ENCODE measurements at places on chromosomes 3 and 15. TPM values are rescaled to one million over a fixed set of nuclear protein-coding genes. Genes with fewer than 3 reads are reported as not detected.
A peak's percentile ranks its signal among the peaks of the same experiment; 100 is the strongest.

DNA sequence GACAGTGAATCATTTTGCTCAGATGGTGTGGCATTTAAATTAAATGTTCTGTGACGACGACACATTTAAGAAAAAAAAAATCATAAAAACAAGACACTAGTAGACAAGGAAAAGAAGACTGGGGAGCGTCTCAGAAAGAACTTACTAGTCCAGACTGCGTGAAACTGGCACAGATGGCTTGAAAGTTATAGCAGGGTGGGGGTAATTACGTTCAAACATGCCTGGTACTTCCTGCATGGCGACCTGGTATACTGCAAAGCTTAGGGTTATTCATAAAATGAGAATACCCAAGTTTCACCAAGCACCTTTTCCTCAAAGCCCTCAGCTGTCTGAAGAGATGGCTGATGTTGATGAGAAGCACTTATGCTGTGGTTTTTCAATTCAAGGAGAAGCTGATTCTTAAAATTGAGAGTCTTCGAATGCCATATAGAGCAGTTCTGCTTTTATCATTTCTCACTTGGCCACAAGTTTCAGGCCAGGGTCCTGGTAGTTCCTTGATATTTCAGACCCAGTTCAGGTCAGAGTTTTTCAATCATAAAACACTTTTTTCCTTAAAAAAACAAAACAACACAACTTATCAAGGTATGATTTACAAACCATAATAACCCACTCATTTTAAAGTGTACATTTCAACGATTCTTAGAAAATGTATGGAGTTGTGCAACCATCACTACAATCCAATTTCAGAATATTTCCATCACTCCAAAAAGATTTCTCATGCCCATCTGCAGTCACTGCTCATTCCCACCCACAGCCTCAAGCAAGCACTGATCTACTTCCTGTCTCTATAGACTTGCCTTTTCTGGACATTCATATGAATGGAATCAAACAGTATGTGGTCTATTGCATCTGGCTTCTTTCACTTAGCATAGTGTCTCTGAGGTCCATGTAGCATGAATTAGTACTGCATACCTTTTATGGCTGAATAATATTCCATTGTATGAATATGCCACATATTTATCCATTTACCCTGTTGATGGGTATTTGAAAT is 24.7 kb downstream of the PCOLCE2 start:
- H3K27me3 ChIP-seq = no peaks in the 10 kb centered on the region
- no peaks in the 10 kb centered on the region for H3K4me1 ChIP-seq
- H3K4me3 ChIP-seq = no peak overlapping the region
- no peaks in the 10 kb centered on the region for H3K36me3 ChIP-seq
- DNase-seq = no peak

RAB43 gene
- 24.6 TPM for total RNA-seq

GRCh38 chr3:346186-346585 is 149.6 kb downstream of the CHL1 start:
- H3K4me1 ChIP-seq = no peaks in the 10 kb centered on the region
- DNase-seq = no peak
- H3K4me3 ChIP-seq = no peak overlapping the region
- H3K27ac ChIP-seq = no peak overlapping the region
- H3K27me3 ChIP-seq = no peaks in the 10 kb centered on the region
- H3K36me3 ChIP-seq = no peaks in the 10 kb centered on the region

DNA sequence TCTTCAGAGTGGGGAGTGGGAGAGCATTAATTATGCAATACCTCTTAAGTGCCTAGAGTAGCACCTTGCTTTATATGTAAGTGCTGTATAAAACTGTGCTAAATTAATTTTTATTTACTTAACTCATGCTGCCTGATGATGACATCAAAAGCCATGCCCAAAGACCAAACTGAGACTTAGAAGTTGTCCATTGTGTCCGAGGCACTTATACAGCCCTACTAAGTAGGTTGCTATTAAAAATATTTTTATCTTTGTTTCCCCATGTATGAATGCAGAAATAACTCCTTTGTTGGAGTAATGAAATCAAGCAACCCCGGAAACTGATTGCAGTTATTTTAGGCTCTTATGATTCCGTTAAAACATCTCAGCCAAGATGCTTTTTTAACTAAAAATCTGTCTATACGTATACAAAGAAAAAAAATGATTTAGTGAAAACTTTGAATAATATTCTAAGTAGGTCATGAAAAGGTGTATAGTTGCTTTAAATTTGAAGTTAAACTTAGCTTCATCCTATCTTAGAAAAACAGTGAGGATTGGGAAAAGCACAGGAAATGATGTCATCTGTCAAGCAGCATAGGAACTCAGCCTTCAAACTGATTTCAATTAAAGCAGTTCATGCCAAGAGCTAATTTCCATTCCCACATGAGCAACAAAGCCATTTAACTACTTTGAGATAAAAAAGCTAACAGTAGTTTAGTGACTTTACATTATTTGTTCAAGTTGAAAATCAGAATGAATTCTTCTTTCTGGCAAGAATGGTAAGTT is 43.0 kb downstream of the FBN1 start:
- no peak overlapping the region for H3K4me3 ChIP-seq
- peaks cover 18% of the 10 kb centered on the region for H3K36me3 ChIP-seq
- H3K27ac ChIP-seq = no peak overlapping the region
- H3K27me3 ChIP-seq = no peaks in the 10 kb centered on the region

DNA sequence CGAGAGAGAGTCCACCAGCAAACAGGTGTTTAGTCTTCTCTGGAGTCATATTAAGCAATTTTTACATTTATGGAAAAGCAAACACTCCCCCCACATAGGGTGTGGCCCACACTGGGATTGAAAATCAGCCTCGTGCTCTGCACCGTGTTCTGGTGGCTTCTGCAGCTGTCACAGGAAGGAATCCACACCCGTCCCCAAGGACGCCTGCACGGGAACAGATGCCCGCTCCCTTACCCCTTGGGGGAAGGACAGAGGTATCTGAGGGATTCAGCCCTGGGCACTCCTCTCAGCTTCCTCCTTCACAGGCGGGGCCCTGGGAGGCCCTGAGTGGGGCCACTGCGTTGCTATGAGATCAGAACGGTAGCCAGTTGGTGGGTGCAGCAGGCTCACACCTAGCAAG is 27.8 kb downstream of the LIPC start:
- no peaks in the 10 kb centered on the region for H3K36me3 ChIP-seq
- H3K4me1 ChIP-seq = peaks cover 17% of the 10 kb centered on the region
- no peak overlapping the region for H3K4me3 ChIP-seq
- no peak for DNase-seq

AGBL1 gene
- under 0.01 TPM for total RNA-seq

ZNF80 gene
- 0.92 TPM for total RNA-seq

GRCh38 chr3:12428126-12428525 is 56.2 kb upstream of the TSEN2 start:
- H3K4me3 ChIP-seq = no peak overlapping the region
- H3K27ac ChIP-seq = no peak overlapping the region
- no peak for DNase-seq
- H3K27me3 ChIP-seq = no peaks in the 10 kb centered on the region
- H3K36me3 ChIP-seq = no peaks in the 10 kb centered on the region

GRCh38 chr15:80730926-80731325 is 35.8 kb downstream of the ABHD17C start:
- no peak overlapping the region for H3K27ac ChIP-seq
- no peaks in the 10 kb centered on the region for H3K27me3 ChIP-seq
- no peak for DNase-seq
- H3K4me3 ChIP-seq = no peak overlapping the region

DNA sequence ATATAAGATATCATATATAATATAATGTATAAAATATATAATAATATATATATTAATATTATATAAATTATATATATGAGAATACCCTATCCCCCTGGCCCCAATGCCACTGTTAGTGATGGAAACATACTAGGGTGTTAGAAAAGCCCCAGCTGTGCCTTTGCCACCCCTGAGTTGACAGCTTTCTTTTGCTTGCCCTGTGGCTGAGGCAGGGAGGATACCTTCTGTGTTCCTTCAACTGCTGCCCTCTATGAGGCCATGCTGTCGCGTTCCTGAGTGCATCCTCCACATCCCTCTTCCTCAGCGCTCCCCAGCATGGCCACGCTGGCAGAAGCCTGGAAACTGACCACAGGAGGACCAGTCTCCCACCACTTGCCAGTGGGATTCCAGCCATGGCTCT is 26.3 kb downstream of the FAN1 start:
- no peak for DNase-seq
- no peaks in the 10 kb centered on the region for H3K27me3 ChIP-seq
- no peak overlapping the region for H3K27ac ChIP-seq
- H3K4me3 ChIP-seq = no peak overlapping the region

GRK7 gene
- 0.37 TPM for total RNA-seq

GRCh38 chr15:93428150-93428549 is 339.1 kb upstream of the RGMA start:
- no peaks in the 10 kb centered on the region for H3K4me1 ChIP-seq
- H3K4me3 ChIP-seq = no peak overlapping the region
- DNase-seq = peak; percentile 31
